ENCODE measurements at places on chromosomes 16 and 17.

GRCh38 chr16:60731329-60732050 lies 1304.7 kb downstream of the CDH8 start:
- no peak for DNase-seq

DNA sequence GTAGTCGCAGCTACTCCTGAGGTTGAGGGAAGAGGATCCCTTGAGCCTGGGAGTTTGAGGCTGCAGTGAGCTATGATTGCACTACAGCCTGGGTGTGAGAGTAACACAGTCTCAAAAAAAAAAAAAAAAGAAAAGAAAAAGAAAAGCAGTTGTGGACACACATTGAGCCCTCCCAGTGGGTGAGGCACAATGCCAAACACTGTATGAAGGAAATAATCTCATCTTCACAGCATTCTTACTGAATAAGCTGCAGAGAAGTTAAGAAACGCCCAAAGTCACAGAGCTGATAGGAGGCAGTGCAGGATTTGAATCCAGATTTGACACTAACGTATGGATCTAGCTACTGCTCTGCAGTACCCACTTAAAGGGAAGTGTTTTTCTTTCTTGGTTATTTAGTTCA lies 5.9 kb upstream of the LYZL6 start:
- DNase-seq: no peak

GRCh38 chr16:85978291-85978775 lies 79.4 kb downstream of the IRF8 start:
- no peak for DNase-seq

DNA sequence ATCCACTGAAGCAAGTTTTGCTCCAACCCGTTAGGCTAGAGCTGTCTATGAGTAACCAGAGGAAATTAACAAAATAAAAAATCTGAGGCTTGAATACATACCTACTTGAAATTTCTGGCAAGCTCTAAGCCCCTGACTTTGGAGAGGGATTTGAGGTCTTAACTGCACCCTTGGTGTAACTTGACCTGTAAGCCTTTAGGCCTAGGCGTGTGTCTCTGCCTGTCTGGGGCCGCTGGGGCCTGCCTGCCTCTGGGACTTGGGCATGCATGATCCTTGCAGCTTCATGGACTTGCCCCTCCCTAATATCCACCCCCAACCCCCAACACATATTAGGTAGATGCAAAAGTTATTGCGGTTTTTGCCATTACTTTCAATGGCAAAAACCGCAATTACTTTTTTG lies 3.7 kb upstream of the CDC42EP4 start:
- no peak for DNase-seq

- DNase-seq: no peak
Measured at GRCh38 chr17:22411185-22411784, 719.0 kb downstream of the KCNJ18 start.

- no peak for DNase-seq
Measured at GRCh38 chr17:77869665-77870132, 88.8 kb upstream of the TNRC6C start.

GRCh38 chr17:45363498-45363897 lies 46.7 kb upstream of the MAP3K14 start:
- DNase-seq: no peak

DNA sequence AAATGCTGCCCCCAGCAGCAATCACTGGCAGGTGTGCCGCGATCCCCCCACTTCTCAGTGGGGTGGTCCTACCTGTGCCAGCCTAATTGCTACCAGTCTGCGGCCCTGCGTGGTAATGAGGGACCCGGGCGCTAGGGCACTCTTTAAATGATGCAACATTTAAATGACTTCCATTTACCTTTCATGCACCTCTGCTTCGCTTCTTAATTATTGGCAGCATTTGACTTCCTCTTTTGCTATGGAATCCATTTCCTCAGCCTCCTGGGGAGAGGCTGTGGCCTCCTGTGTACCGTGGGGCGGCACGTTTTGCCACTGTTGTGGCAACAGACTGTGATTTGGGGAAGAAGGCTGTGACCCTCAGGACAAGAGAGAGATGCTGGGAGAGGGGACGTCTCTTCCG lies 86.1 kb downstream of the RPA1 start:
- DNase-seq: no peak

- DNase-seq: no peak
Measured at GRCh38 chr16:87570938-87571867, 31.1 kb upstream of the JPH3 start.

DNA sequence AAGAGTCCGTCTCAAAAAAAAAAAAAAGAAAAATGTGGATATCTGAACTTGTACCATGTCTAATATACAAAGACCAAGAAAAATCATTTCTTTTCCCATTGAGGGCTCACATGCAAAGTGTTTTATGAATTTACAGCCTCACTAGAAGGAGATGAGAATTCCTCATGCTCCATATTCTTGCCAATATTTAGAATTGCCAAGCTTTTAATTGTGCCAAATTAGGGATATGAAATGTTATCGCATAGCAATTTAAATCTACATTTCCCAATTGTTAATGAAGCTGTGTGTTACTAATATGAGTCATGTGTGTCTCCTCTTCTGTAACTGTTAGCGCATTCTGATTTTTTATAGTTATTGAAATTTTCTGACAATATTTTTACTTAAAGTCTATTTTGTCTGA lies 63.0 kb upstream of the CRYM start:
- DNase-seq: no peak

DNA sequence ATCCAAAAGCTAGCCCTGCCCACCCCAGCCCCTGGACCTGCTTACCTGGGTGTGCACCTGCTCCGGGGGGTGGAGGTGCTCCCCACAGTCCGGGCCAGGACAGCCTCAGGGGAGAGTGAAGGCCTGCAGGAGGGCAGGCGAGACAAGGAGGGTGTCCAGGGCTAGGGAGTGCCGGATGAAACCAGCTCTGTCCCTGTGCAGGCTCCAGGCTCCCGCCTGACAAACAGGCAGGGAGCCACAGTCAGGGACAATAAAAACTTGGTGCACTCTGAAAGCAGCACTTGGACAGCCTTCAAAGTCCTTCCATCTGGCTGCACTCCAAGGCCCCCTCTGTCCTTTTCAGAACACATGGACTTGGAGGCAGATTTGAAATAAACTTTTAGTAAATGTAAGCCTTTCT lies 3.9 kb downstream of the PAQR4 start:
- no peak for DNase-seq

DNA sequence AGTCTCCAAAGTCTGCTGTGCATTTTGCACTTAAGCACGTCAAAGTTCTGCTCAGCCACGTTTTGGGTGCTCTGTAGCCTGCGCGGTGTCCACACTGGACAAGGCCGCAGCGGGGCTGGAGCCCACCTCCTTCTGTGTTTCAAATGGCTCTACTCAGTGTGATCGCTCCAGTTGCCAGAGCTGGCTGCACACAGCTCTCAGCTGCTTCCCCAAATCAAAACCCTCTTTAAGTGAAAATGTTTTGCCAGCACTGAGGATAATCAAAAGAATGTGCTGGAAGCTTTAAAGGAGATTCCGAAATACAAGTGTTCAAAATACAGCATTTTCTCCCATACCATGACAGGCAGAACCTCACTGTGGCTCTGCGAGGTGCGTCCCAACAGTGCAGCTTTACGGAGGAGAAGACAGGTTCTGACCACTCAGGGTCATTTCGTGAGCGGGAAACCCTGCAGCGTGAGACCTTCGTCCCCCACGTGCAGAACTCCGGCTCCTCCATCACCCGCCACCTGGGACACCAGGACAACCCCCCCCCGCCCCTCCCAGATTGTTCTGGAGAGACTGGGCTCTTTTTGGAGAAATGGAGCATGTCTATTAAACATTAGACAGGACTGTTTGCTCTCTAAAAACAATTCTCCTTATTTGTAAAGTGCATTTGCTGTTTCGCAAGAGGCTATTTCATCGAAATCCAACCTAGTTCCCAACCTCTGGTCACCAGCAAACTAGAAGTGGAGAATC lies 16.6 kb downstream of the TBC1D16 start:
- DNase-seq: no peak

- no peak for DNase-seq
Measured at GRCh38 chr16:27426423-27427408, 24.7 kb downstream of the IL21R start.
